CD8-positive, alpha-beta memory T cell (primary cell): ENCODE measurements at places on chromosomes 5 and 9.
A peak's percentile ranks its signal among the peaks of the same experiment; 100 is the strongest.

DNA sequence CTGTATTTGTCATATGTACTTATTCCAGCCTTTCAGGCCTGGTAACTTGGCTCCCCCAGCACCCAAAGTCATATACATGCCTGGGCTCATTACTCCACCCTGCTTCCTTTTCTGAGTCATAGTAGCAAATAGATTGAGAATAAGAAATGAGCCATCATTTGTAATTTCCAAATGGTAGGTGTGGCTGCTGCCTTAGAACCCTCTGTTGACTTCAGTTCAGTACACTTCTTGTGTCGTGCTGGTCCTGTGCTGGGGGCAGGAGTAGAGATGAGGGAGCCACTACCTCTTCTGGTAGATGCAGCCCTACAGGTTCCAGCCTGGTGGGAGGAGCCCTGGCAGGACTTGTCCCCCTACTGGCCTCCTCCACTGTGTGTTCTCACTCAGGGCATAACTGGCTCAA lies 11.1 kb downstream of the GM2A start:
- no peak for DNase-seq

DNA sequence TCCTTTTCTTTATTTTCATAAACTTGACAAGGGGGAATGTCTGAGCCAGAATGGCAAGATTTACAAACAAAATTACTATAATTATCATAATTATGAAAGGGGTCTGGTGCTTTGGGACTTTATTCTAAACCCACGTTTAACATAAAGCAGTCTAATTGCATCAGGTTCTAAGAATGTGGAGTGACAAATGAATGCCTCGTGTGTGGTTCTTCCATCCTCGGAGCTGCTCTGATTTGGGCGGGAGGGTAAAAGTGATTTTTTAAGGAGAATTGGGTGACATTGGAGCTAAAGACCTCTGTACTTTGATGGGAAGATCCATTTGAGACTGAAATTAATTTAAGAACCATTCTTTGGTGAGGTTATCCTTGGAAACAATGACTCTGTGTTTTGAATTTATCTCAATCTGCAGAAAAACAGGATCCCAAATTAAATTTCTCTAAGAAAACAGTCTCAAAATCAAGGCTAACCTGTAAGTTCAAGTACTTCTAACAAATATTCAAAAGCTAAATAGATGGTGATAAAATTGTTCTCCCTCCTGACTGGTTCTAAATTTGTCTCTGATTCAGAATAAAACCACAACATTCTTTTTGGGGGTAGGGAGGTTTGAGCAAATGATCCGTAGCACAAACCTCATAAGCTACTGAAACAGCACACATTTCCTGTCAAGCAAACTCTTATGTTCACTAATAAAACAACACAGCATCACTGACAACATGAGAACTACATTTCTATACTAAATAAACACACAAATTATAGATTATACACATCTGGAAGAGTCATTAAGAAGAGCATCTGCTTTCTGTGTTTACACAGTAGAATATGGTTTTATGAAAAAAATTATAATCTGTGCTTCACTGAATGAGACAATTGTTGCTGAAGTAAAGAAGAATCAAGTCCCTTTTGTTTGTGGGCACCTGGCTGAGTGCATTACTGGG lies 85.5 kb downstream of the DCP2 start:
- DNase-seq = no peak

DNA sequence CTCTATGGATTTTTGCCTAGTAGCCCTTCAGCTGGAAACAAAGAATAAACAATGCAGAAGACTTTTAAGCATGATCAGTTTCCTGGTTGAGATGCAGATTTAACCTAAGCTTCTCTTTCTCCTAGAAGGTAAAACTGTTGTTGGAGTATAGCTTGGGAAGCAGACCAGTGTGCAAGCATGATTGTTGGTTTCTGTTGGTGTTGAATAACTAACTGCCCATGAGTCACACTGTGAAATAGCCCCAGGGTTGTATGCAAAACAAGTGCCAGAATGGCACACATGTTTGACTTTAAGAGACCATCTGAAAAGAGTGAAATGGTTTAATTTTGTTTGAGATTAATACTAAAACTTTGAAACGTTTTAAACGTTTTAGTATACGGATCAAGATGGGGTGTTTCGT lies 227.1 kb downstream of the ARHGEF28 start:
- DNase-seq = no peak

DNA sequence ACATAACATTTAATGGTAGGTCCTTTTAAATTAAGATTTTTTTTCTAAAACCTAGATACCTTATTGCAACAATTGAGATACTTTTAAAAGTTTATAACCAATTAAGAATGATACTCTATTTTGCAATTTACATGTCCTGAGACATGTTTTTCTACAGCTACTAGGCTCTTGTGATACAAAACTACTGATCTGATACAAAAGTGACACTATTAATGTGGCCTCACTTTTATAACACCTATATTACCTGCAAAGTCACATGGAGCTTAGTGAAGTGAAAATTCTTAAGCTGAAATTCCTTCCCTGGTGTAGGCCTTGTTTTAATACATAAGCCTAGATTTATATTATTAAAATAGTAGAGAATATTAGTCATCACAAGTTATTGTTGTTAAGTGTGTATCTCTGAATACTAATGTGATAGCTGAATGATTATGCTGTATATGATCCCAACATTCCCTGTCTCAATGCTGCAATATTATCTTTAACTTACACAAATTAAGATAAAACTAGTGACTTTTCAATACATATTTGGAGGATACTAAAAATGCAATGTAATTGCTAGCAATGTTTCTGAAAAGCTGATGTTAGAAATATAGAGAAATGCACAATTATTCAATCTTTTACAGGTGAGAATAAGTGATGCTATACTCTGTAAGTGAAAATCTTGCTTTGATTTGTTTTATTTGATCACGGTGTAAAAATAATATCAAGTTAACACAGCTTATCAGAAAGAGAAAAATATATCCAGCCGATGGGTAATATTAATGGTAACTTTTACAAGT lies 2.6 kb downstream of the NFIB start:
- no peak for DNase-seq

GRCh38 chr5:90191352-90192045 lies 218.1 kb downstream of the CETN3 start:
- DNase-seq = no peak

DNA sequence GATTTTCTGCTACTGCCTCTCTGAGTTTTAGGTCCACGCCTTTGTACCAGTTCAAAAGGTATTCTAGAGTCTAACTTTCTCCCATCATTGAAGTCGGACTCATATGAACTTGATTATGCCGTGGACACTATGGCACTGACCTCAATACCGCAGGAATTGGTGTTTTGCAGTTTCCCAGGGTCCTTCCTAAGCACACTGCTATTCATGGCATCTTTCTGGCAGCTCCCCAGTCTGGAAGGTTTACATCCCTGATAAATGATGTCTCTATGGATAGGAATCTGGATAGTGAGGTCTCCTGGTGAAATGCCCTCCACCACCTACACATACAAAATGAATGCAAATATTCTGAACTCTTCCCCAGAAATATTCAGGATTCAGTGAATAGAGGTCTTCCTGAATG lies 422.2 kb downstream of the CTNND2 start:
- DNase-seq = no peak

GRCh38 chr9:36064448-36065037 lies 27.8 kb downstream of the RECK start:
- no peak for DNase-seq

DNA sequence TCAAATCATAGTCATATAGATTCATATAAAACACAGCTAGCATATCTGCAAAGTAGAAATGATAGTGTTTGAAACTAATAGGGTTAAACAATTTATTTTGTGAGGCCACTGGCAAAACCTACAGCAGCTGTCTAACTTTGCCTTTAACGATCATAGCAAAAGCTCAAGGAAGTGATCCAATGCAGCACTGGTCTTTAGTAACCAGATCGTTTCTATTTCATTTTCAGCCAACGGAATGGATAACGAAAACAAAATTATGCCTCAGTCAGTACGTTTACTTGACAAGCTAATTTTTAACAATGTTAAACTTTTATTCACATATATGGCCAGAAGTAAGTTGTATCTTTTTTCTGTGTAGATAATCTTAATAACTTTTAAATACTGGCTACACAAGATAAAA lies 17.7 kb downstream of the MLLT3 start:
- DNase-seq = no peak

- no peak for DNase-seq
These were observed 1258.0 kb upstream of the CDH9 start for GRCh38 chr5:28296254-28297013.

GRCh38 chr9:107020040-107020530 lies 157.1 kb downstream of the ZNF462 start:
- no peak for DNase-seq

GRCh38 chr9:111854799-111855198 lies 41.8 kb upstream of the UGCG start:
- DNase-seq = no peak

DNA sequence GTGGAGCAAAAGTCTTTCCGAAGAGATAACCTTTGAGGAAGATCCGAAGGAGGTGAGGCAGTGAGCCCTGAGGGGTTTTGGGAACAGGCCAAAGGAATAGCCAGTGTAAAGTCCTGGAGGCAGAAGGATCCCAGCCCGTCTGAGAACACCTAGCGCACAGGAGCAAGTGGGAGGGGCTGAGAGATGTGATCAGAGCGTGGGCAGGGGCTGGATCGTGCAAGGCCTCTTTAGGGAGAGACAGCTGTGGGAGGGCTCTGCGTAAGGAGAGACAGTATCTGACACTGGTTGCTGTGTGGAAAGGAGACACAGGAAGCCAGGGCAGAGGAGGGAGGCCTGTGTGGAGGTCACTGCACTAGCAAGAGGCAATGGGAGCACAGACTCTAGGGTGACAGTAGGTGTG lies 68.2 kb downstream of the BARX1 start:
- no peak for DNase-seq

- DNase-seq = no peak
These were observed 764 bp downstream of the PCDHA11 start for GRCh38 chr5:140869555-140869886.

- DNase-seq = no peak
These were observed 28.4 kb upstream of the BOD1 start for GRCh38 chr5:173644673-173645436.

DNA sequence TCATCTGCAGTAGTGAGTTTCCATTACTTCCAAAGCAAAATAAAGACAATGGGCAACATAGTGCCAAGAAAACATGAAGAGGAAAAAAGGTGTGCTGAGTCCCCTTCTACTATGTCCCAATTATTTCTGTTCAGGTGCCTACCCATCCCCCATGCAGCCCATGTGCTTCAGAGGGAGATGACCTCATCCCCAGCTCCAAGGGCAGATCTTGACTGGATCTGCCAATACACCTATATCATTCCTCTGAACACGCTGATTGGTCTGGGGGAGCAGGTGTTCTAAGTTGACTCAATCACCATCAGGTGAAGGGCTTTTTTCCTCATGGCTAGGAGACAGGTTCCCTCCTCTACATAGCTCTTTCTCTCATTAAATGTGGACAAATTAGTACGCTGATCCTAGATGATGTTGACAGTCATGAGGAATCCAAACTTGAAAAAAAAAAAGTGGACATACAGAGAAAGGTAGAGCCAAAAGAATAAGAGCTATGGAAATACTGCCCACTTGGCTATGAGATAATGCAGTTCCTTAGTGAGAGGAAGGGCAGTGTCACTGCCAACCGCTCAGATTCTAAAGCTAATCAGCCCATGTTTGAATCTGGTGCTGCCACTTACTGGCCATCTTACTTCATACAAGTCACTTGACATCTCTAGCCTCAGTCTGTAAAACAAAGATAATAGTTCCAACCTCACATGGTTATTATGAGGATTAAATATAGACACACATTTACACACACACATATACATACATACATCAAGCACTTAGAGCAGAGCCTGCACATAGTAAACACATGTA lies 23.1 kb downstream of the PRELID2 start:
- DNase-seq = no peak

DNA sequence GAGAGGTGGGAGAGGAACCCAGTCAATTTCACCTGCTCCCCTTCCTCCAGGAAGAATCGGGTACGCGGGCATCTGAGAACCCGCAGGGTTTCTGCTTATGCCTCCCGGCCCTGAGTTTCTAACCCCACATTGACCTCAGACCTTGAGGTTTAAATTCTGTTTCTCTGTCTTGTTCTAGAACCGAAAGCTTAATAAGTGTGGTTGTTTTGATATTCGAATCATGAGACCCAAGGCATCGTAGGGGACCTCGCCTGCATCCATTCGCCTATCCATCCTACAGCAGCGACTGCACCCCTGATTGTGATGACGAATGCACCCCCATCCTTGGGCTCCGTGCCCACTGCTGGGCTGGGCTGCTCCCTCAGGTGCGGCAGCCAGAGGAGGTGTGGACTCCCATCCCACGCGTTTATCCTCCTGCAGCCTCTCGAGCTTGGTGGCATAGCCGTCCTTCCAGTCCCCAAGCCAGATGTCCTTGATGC lies 80.8 kb upstream of the IER5L start:
- DNase-seq = peak; percentile 26

GRCh38 chr5:116970318-116970717 lies 395.7 kb upstream of the SEMA6A start:
- DNase-seq = no peak

GRCh38 chr5:96279801-96280542 lies 153.1 kb downstream of the PCSK1 start:
- DNase-seq = no peak

- no peak for DNase-seq
These were observed 45.6 kb downstream of the TLE4 start for GRCh38 chr9:79617395-79617794.

- DNase-seq = no peak
These were observed 50.7 kb upstream of the RIC1 start for GRCh38 chr9:5578018-5578697.

- no peak for DNase-seq
These were observed 809.8 kb upstream of the NUDT12 start for GRCh38 chr5:104372376-104372775.
